Inflammatory macrophage treated with lipopolysaccharide for 1 hour (primary cell): ENCODE measurements at places on chromosomes 5 and 9.
A peak's percentile ranks its signal among the peaks of the same experiment; 100 is the strongest.

- peak; percentile 32 for DNase-seq
Measured at GRCh38 chr5:134525683-134526482, 413 bp downstream of the JADE2 start.

DNA sequence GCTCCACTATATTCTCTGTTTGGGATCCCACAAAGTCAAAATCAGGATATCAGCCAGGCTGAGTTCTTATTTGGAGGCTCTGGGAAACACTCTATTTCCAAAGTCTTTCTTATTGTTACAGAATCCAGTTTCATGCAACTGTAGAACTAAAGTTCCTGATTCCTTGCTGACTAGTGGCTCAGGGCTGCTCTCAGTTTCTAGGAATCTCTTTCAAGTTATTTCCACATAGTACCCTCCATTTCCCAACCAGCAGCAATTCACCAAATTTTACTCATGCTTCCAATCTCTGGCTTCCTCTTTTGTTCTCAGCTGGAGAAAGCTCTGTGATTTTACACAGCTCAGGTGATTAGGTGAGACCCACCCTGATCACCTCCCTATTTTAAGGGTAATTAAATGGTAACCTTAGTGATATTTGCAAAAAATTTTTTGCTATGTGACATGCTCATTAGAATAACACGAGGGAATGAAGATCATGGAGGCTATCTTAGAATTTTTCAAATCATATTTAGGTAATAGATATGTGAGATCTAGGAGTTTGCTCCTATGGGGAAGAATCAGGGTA lies 794.9 kb upstream of the ARRDC3 start:
- DNase-seq = peak; percentile 10

GRCh38 chr5:113099822-113100221 lies 123.2 kb downstream of the DCP2 start:
- no peak for DNase-seq

DNA sequence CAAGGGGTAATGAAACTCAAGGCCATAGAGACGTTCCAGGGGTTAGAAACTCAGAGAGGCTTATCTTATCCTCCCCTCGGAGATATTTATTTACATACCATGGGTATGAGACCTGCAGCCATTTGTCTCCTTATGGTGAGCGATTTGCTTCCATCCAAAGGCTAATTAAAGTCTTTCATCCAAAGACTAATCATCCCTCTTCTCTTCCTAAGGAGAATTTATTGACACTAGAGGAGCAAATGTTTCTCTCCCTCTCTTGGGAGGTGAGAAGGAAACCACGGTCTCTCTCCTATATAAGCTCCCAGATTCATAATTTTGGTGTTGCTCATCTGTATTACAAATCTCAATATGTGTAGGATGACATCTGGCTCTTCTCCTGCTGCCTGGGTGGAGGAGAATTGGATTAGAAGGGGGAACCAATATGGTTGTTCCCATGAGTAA lies 31.0 kb upstream of the RPS23 start:
- no peak for DNase-seq

DNA sequence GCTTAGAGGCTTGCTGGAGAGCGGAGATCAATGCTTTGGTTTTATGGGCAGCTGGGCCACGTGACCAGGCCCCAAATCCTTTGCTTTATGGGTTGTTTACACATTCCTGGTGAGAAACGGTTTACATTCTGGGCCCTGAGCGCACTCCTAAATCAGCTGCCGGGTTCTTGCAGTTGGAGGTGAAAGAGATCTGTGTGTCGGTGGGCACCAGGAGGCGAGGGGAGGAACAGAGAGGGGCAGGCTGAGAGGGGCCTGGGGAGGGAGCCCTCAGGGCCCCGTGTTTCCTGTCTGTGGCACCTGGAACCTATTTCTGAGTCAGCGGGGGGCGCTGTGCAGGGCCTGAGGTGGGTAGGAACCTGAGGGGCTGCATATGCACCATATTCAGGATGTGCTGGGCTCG lies 63.5 kb upstream of the HAND1 start:
- DNase-seq = no peak

- DNase-seq = no peak
Measured at GRCh38 chr9:132011896-132012295, 67.8 kb downstream of the MED27 start.

DNA sequence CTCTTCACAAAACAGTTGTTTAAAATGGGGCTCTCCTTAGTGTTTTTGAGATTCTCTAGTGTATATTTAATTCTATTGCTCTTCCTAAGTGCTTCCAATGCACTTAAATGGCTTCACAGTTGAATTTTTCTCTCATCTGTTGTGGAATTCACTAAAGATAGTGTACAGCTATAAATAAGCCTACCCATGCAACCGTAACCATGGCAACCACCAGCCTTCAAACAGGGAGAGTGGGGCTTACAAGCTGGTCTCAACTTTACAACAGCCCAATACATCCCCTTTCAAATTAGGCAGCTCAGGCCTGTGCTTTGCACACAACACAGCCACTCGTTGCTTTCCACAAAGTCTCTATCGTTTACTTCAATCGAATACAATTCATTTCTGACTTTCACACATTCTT lies 144.0 kb upstream of the PLPPR1 start:
- no peak for DNase-seq

DNA sequence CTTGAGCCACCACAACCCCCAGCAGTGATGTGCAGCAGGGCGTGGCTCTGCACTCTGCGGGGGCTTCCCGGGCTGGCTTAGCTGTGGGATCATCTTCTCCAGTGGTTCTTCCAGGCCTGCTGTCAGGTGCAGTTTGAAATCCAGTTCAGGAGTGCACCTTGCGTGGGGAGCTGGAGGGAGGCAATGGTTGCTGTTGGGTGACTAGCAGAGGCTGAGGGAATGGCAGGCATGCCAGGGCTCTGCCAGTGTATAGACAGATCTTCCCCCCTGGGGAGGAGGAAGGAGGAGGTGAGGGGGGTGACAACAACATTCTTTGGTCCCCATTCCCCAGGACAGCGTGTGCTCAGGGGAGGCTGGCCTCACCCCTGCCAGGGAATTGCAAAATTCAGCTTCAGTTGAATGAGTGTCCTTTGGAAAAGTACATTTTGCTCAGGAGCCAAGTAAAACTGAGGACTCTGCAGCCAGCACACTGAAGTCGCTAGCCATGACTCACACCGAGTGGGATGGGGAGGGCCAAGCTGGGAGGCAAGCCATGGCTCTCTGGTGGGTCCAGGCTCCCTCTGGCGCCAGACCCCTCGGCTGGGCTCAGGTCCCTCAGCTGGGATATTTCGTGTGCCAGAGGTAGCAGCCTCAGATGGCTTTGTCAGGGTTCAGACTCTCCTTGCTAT lies 35.0 kb downstream of the ERGIC1 start:
- DNase-seq = peak; percentile 73

DNA sequence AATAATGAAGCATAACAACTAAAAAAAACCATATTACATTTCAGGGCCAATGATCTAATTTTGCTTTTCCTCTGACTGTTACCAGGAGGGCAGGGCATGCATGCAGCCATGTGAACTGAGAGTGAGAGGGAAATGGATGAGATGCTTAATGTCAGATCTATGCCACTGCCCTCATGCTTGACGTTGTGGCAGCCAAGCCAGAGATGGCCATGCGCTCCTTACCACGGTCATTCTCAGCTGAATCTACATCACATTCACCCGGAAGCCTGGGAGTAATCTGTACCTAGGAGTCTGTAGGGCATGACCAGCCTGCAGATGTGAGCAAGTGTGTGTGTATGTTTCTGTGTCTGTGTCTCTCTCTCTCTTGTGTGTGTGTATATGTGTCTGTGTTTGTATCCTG lies 183.7 kb downstream of the KDM4C start:
- no peak for DNase-seq

DNA sequence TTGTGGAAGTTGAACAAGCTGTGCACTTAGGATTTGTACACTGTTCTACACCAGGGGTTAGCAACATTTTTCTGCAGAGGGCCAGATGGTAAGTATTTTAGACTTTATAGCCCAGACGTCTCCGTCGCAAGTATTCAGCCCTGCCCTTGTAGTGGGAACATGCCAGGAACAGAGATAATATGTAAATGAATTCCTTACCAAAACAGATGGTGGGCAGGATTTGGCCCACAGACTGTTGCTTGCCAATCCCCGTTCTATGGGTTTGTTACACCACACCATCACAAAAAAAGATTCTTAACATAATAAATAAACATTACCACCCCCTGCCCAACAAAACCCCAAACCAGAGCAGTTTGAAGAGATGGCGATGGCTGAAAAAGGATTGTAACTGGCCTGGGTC lies 74.3 kb downstream of the AMBP start:
- no peak for DNase-seq

DNA sequence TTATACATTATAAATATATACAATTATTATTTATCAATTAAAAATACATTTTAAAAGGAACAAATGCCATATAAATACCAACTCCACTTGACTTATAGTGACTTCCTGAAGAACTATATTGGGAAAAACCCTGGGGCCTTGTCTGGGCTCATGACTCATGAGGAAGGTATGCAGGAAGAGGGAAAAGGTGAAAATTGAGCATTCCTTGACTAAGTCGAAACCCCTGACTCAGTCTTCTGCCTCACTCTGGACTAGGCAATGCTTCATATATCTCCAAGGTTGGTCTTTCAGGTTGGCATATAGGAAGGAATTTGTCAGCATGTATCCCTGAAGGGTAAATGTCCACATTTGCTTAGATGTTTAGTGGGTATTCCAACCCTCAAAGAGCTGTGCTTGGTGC lies 78.5 kb downstream of the SH3TC2 start:
- DNase-seq = no peak

- no peak for DNase-seq
Measured at GRCh38 chr9:112599732-112600131, 113.1 kb downstream of the KIAA1958 start.

GRCh38 chr5:39580702-39581453 lies 156.1 kb upstream of the DAB2 start:
- peak; percentile 59 for DNase-seq

- DNase-seq = no peak
Measured at GRCh38 chr9:76537150-76537646, 78.2 kb downstream of the GCNT1 start.

GRCh38 chr5:75491621-75492020 lies 19.8 kb downstream of the CERT1 start:
- no peak for DNase-seq

- DNase-seq = no peak
Measured at GRCh38 chr5:144219869-144220268, 49.2 kb downstream of the KCTD16 start.

- no peak for DNase-seq
Measured at GRCh38 chr5:137880313-137880712, 8.9 kb upstream of the PKD2L2 start.

DNA sequence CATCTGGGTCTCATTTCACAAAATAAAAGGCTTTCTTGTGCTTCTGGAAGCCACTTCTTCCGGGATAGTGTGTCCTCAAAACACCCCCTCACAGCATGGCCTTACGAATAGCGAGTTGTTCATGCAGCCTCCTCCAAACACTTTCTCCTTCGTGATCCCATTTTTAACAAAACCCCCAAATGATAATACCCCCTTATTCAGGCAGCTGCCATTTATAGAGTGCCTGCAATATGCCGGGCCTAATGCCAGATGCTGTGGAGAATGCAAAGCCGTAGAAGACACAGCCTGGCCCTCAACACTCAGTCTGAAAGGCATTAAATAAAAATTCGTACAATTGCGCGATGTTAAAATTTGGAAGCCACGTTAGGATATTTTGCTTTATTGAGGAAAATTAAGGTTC lies 66.4 kb upstream of the SLC44A1 start:
- DNase-seq = no peak

GRCh38 chr9:135267191-135267809 lies 179.8 kb downstream of the OLFM1 start:
- no peak for DNase-seq

GRCh38 chr9:21994556-21995005 lies at the start of gene CDKN2B-AS1:
CDKN2B-AS1 (plus strand) TSS chr9:21994791.
- DNase-seq = no peak

DNA sequence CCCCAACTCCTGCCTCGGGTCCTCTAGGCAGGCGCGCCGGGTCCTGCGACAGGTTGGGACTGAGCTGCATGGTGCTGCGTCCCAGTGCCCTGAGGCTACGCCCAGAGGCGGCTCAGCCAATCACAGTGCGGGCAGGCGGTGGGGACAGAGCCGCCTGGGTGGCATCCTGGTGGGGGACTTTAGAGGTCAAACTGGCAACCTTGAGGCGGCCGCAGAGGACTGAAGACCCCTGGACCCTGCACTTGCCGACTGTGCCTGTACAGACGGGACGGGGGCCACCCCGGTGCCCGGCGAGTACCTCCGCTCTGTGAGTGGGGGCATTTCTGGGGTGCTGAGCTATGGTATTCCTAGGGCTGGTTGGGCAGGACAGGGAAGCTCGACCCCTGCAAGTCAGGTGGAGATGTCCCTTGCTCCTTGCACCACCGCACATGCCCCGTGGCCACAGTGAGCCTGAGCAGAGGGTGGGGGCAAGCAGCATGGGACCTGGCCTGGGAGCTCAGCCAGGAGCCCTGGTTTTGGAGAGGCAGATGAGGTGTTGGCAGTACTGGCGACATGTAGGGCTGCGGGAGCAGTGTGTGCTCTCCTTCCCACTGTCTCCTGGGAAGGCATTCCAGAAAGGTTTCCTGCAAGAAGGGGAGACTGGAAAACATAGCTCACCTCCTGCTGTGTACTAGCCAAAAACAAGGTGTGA lies 45.5 kb downstream of the CTSL start:
- no peak for DNase-seq

GRCh38 chr5:120518581-120518980 lies 54.5 kb downstream of the PRR16 start:
- DNase-seq = no peak

DNA sequence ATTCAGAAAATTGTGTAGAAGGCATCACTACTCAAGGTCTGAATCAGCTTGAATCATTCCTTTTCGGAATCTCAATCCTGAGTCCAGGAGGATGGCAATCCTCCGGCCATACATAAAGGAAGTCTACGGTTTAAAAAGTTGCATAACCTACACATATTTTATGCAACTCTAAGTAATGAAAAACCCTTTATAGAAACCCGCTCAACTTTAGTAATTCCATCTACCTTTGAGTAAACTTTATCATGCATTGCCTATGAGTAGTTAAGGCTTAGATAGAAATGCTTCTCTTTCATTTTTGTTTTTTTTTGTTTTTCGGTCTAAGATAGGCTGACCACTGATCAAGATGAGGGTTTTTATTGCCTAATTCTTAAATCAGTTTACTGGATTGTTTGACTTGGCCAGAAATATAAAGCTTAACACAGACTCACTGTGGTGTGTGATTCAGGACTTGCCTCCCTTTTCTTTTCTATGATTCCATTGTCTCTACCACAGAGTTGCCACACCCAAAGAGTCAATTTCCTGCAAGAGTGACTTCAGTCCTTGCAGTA lies 85.0 kb downstream of the LURAP1L start:
- no peak for DNase-seq

DNA sequence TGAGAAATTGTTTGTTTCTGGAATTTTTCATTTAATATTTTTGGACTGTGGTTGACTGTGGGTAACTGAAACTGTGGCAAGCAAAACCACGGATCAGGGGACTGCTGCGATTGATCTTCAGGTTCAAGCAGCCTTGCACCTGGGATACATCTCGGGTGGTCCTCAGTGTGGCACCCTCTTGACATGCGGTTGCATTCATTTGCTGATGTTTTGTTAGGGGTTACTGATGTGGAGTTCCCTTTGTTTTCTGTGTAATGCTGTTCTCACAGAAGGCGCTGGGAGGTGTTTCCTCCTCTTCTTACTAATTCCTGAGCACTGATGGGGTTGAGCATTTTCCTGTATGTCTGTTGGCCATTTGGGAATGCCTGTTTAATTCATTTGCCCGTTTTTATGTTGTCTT lies 60.4 kb downstream of the EHMT1 start:
- no peak for DNase-seq
